NCI-H774 (cell line): ENCODE measurements at places on chromosomes 5 and 9.
A peak's percentile ranks its signal among the peaks of the same experiment; 100 is the strongest.

DNA sequence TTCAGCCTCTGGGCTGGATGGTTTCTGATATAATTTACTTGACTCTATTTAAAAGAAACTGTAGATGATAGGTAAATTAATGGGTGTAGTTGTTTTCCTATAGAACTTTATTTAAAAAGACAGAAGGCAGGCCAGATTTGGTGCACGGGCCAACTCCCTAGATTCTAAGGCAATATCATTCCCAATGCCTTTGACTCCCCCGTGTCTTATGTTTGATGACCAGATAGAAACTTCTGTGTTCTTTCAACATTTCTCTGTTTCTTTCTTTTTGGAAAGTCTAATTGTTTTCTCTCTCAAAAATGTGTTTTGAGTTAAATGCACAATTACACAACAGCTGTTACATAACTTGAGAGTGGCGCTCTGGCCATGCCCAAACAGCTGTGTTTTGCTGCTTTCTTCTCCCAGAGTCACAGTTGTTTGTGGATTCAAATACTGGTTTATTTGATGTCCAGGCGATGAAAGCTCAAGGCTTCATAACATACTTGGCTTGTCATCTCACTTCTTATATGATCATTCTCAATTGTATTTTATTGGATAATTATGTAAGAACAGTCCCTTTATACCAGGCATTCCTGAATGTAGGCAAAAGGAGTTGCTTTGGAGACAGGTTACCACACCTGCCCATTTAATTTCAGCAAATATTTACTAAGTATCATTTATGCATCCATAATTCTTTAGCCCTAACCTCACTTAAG, 1.7 kb upstream of the ALDH1A1 start:
- peak; percentile 27 for DNase-seq

- DNase-seq: no peak
Measured at GRCh38 chr9:121345070-121345469, 25.0 kb downstream of the STOM start.

DNA sequence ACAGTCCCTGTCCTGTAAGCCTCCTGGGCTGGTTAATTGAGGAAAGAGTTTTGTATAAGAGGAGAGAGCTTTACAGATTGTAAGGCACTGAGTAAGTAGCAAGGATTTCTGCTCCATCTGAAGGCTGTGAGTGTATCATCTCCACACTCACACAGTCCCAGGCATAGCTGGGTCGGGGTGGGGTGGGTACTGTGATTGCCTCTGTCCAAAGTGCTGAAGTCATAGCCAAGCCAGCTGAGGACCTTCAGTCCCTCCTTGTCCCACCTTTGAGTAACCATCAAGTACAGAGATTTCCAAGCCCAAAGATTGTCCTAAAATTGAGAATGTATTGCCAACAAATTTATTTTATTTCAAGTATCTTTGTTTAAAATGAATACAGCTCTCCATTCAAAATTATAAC, 5.5 kb upstream of the DNAJB5 start:
- no peak for DNase-seq

GRCh38 chr9:136045595-136046553, 49.2 kb downstream of the NACC2 start:
- DNase-seq: no peak

- DNase-seq: no peak
Measured at GRCh38 chr9:98225015-98225442, 30.4 kb downstream of the TBC1D2 start.

DNA sequence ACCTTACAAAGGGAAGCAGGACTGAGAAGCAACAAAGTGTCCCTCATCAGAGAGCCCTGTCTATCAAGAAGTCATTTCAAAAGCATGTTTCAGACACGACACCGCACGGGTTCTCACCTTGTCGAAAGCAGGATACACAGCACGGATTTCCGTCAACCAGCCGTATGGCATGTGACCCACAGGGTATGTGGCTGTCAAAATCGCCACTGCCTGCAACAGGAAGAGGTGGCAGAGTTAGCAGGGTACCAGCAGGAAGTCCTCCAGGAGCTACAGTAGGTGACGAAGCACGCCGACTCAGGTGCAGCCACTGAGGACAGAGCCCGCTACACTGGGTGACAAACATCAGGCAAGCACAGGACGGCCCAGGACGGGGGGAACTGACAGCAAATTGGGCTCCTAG, 81.2 kb downstream of the OTULIN start:
- no peak for DNase-seq

- no peak for DNase-seq
Measured at GRCh38 chr9:35728041-35728971, 3.7 kb downstream of the TLN1 start.
